ENCODE measurements at places on chromosomes 4 and X.

DNA sequence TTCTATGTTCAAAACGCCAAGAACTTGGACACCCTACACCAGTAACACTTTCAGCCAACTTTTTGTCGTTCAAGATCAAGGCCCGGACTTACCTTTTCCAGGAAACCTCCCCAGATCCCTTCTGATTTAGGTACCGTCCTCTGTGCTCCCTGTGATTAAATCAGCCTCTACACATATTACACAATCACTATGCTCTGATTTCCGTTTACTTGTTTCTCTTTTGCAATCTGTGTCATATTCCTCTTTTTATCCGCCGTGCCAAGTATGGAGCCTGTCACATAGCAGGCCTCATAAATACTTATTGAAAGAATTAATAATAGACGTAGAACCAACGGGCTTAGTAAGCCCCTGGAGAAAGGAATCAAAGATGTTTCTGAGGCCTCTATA is 722 bp upstream of the TMEM33 start:
- no peak for DNase-seq

DNA sequence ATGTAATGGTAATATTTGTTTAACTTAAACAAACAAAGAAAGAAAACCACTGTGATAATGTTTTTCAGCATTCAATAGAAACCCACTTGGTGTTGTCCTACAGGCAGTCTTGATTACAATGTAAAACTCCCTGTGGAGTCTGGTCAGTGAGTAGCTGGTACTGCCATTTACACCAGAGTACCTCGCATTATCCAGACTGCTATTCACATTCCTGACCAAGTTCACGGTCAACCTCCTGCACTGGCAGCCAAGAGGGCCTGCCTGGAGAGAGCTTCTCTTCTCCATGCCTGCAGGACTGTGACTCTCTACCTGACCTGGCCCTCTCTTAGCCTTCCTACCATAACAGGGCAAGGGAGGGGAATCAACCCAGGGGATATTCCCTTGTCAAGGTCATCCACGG is 2.9 kb upstream of the LONRF3 start:
- DNase-seq: no peak

DNA sequence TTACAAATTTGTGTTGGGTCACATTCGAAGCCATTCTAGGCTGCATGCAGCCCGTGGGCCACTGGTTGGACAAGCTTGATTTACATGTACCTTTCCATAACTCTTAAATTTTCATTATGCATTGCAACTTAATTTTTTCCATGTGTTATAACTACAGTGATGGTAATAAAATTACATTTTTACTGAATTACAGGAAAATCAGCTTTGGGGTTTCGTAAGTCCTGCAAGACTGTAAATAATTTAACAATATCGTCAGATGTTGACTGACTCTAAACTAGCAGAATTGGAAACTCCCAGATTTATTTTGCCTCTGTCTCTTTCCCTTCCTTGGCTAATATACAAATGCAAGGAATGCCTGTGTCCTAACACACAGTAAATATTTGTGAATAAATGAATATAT is 88.0 kb upstream of the RAPGEF2 start:
- no peak for DNase-seq

DNA sequence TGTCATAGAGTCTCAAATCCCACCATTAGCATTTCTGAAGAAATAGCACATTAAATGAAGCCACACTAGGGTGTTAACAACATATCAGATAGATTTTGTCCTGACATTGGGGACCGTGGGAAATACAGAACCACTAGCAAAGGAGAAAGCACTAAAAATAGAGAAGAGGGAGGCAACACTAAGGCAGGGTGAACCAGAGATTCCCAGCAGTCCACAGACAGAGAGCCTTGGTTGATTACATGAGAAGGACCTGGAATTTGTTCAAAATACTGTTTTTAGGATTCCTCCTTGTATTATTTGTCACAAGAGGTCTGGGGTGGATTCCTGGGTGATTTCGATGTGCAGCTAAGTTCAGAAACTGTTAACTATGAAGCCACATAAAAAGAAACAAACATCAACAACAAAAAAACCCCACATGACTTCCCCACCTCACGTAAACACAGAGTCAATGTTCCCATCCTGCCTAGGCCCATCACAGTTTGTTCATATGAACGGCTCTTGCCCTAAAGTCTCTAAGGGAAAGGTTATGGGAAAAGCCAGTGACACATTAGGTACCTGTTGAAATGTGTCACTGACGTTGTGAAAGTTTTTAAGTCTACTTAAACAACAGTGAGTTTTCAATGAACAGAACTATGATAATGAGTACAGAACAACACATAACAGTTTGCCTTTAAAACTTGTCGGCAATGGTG is 23.6 kb upstream of the GRSF1 start:
- DNase-seq: no peak

- no peak for DNase-seq
These were observed 51.6 kb downstream of the RPS3A start for GRCh38 chr4:151150821-151151580.

DNA sequence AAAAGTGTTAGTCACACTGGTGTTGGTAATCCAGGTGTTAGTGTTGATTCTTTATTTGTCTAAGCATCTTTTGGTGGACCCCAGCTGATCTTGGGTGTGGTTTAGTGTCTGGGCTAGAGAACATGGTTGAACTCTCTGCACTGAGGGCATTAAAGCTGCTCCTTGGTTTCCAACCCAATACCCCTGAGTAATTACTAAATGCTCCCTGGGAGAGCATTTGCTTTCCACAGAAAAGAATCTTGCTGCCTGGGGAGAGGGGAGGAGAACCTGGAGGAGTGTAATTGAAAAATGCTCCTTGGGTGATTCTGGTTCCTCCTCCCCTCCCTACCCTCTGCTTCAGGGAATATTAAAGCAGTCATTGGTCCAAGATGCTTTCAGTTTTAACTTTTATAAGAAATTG is 3.1 kb downstream of the GUCY1B1 start:
- DNase-seq: no peak

GRCh38 chrX:10367406-10367805 is 210.6 kb downstream of the CLCN4 start:
- no peak for DNase-seq

GRCh38 chr4:32884198-32884597 is 2164.0 kb downstream of the PCDH7 start:
- no peak for DNase-seq

DNA sequence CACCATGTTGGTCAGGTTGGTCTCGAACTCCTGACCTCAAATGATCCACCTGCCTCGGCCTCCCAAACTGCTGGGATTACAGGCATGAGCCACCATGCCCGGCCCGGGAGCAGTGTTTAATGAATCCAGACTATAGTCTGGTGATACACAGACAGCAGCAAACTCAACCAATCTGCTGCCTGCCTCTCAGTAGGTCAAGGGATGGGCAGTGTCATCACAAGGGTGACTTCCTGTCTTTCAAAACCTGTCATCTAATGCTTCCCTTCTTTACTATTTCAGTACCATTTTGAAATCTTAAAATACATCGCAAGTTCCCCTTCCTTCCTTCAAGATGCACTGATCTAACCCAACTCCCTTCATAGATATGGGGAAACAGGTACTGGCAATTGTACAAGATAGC is 8.4 kb downstream of the RPL39 start:
- DNase-seq: no peak

DNA sequence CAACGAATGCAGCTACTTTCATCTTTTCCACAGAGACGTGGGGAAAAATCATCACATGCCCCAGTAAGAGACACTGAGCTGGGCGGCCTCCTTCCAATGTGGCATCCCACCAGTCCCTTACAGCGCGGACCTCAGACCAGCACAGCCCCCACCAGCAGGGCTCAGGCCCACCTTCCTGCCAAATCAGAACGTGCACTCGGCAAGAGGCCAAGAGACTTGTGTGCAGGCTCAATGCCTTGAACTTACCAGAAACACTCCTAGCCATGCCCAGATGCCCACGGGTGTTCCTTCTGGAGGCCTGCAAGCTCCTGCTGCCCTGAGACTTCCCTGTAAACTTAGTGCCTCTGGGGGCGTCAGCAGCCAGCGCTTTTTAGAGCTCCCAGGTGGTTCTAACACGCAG is 31.2 kb downstream of the WDR1 start:
- DNase-seq: no peak

GRCh38 chrX:16320765-16321355 is 153.6 kb downstream of the MAGEB17 start:
- DNase-seq: no peak

GRCh38 chr4:78640714-78641113 is 89.1 kb downstream of the ANXA3 start:
- no peak for DNase-seq

DNA sequence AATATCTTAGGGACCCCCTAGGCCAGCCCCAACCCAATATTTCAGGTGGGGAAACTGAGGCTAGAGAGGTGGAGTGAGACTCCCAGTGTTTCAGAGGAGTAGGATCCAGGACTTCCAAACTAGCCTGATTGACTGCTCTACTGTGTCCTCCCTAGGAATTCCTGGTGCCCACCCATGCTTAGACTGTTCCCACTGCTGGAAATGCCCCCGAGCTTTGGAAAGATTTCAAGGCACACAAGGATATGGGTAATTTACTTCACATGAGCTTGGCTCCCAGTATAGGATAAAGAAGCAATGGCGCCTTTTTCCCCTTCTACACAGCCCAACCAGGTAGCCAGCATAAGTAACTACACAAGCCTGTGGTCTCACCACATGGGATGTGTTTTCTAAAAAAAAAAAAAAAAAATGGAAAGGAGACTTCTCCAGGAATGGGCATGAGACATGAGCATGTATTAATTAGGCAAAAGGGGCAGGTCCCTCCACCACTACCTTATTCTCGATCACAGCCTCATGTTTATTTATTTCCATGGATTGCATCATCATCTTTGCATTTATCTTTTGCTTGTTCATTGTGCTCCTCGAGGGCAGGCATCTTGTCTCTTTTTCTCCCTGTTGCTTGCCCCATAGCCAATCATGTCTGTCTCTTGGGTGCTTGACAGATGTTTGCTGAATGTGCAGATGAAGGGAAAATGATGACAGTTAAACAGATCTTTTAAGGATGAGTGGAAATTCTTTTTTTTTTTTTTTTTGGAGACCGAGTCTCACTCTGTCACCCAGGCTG is 66.7 kb downstream of the DRD5 start:
- DNase-seq: no peak

GRCh38 chr4:44165938-44166337 is 282.7 kb downstream of the KCTD8 start:
- DNase-seq: no peak

DNA sequence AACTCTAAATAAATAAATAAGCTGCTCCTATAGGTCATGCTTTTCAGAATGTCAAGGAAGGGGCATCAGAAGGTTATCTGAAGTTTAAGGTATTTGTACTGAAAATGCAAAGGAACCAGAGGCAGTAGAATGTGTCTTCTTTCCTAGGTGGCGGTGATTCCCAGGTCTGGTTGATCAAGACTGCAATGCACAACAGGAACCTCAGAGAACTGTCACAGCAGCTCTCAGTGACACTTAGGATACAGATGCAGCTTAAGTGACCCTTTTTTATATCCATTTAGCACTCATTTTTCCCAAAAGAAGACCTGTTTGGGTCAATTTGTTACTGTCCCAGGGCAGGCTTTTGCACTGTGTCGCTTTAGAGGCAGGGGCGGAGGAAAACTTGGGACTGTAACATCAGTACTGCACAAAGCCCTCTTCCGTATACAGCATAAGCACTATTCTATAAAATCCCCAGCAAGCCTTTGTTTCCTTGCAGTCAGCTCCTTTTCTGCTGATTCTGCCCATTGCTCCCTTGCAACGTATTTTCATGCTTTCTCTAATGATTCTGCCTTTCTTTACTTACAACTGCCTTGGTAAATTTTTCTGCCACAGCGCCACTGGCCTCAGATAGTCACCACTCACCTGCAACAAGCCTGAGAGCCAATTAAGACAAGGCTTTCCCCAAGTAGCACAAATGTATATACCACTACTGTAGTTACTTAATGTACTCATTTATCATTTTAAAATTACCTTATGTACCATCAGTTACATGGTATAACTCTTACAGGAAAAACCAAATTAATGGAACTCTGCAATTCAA is 1.5 kb upstream of the MND1 start:
- DNase-seq: no peak

GRCh38 chrX:39157796-39158195 is 356.5 kb downstream of the MID1IP1 start:
- DNase-seq: no peak

- DNase-seq: no peak
These were observed 120.9 kb downstream of the IL15 start for GRCh38 chr4:141757287-141757686.

- no peak for DNase-seq
These were observed 61.2 kb downstream of the SEL1L3 start for GRCh38 chr4:25801594-25801993.

DNA sequence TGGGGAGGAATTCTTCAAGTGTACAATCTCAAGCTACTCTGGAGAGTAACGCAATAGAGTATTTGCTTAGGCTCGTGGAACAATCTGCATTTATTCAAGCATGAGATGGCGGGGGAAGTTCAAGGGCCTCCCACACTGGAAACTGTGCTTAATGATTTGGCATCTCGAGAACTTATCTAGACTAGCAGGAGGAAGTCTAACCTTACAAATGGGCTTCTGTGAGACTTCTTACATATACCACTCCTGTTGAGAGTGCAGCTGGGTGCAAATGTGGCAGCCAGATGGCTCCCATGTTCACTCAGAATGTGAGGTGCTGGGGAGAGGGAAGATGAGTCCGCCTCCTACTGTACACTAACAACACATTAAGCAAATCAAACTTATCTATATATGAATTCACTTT is 29.3 kb upstream of the PTPN13 start:
- DNase-seq: no peak

GRCh38 chr4:41384992-41385391 is 128.3 kb downstream of the UCHL1 start:
- no peak for DNase-seq

GRCh38 chr4:34422472-34423175 is 1821.7 kb downstream of the ARAP2 start:
- DNase-seq: no peak

GRCh38 chr4:159191989-159192388 is 89.1 kb downstream of the RAPGEF2 start:
- DNase-seq: no peak

DNA sequence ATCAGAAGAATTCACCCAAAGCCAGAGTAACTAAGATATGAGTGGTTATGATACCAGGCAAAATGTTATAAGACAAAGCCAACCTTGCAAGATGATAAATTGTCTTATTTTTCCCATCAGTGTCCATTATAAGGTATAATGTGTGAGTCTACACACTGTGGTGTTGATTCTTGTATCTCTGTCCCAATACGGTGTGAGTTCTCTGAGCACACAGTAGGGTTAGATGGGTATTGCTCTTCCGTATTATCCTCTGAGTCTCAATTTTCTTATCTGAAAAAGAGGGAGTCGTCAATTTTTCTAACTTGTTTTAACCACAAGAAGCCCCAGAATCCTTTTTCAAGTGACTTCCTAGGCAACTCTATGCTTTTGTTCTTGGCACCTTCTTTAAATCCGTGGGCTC is 69.9 kb downstream of the HMGB2 start:
- no peak for DNase-seq

DNA sequence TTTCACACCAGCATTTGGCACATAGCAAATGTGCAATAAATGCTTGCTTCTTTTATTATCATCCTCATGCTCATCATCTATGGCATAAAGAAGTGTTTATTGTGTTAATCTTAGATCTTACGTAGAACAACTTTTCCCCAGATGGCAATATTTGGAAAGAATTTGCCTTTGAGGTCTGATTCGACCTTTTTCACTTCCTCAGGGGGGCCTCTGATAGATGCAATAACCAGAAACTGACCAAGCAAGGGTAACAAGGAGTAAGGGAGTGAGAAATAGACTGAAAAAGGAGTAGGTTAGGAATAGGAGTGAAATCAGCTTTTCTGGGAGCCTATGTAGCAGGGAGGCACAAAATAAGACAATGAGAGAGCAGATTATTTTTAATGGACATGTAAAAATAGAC is 70.2 kb downstream of the RRAGB start:
- no peak for DNase-seq

Measured in activated CD8-positive, alpha-beta memory T cell treated with anti-CD3 and anti-CD28 coated beads for 48 hours (primary cell).